ENCODE measurements at places on chromosomes 5 and 9. TPM values are rescaled to one million over a fixed set of nuclear protein-coding genes. Genes with fewer than 3 reads are reported as not detected.
A peak's percentile ranks its signal among the peaks of the same experiment; 100 is the strongest.

The SLC34A3 gene
- total RNA-seq = not detected

The FOXD4L3 gene
- total RNA-seq = not detected

The PTGS1 gene
- total RNA-seq = 0.97 TPM

The CAAP1 gene
- total RNA-seq = 13.5 TPM

The NR2F1-AS1 gene
- 6.0 TPM for total RNA-seq

The TNC gene
- 37.6 TPM for total RNA-seq

The CDC25C gene
- 40.0 TPM for total RNA-seq

The ASPN gene
- total RNA-seq = not detected

The CDX1 gene
- total RNA-seq = 1.8 TPM

The SH3RF2 gene
- total RNA-seq = 11.2 TPM

The PCDHGA2 gene
- total RNA-seq = 2.1 TPM

- peak; percentile 45 for DNase-seq
- H3K27me3 ChIP-seq = no peaks in the 10 kb centered on the region
- no peaks in the 10 kb centered on the region for H3K36me3 ChIP-seq
- peaks cover 10% of the 10 kb centered on the region for H3K4me1 ChIP-seq
- no peak overlapping the region for H3K4me3 ChIP-seq
- no peak overlapping the region for H3K27ac ChIP-seq
Measured at GRCh38 chr5:56088967-56089829, 94.4 kb upstream of the IL6ST start.

DNA sequence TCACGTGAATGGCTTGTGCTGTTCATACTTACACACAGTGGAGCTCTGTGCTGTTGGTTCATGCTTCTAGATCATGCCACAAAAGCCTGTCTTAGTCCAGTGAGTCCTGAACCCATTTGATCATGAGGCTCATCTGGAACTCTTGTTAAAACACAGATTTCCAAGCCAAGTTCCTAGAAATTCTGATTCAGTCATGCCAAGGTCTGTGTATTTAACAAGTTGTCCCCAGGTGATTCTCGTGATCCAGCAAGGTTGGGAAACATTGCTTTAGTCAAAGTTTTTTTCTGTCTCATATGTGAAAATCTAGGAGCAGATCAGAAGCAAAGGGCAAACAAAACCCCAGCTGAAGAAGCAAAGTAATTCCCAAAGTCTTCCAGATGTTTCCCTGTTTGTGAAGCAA lies 112.5 kb upstream of the GAS1 start:
- H3K36me3 ChIP-seq = no peaks in the 10 kb centered on the region
- no peak for DNase-seq

DNA sequence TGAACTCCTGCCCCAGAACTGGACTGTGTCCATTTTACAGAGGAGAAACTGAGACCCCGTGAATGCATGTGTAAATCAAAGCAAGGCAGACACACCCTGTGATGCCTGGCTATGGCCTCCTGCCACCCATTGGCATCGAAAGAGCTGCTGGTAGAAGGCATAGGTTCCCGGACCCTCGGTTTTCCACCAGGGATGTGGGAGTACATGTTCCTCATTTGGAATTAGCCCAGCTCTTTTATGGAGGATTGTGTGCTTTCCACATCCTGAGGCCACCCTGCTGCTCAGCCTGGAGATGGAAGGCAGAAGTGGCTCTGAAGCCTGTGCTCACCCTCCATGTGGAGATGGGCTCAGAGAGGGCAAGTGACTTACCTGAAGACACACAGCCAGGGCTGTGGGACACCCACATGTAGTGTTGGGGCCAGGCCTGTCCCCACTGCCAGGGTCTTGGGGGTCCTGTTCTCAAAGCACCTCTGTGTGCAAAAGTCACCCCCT lies 2.8 kb downstream of the SUSD3 start:
- no peaks in the 10 kb centered on the region for H3K4me1 ChIP-seq
- no peaks in the 10 kb centered on the region for H3K36me3 ChIP-seq
- H3K27me3 ChIP-seq = no peaks in the 10 kb centered on the region
- no peak for DNase-seq
- no peak overlapping the region for H3K27ac ChIP-seq
- H3K4me3 ChIP-seq = no peak overlapping the region

DNA sequence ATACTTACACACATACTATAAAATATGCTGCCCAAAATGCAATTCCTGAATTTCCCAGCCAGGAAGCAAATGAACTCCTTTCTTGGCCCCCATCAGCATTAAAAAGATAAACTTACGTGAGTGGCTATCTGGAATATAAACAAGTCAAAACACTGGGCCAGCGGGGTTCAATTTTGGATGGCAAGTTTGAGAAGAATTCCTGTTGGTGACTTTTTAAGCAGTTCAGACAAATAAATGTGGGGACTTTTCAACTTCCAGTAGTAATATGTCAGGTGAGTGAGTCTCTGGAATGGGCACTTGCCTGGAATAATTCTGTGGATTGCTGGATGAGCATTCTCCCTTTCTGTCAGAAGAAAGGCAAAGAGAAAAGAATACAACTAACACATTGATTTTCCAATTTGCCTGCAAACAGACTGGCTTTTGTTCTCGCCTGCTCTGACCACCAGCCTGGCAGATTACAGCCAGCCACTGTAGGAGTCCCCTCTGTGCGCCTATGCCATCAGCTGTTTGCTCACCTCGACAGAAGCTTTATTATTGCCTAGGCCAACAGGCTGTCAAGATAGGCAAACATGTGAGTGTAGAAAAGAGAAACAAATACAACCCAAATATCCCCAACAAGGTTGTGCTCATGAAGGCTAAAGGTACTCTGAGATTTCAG lies 78.6 kb downstream of the MRPS27 start:
- H3K27ac ChIP-seq = no peak overlapping the region
- no peak for DNase-seq
- H3K36me3 ChIP-seq = peaks cover 4% of the 10 kb centered on the region
- no peaks in the 10 kb centered on the region for H3K27me3 ChIP-seq
- no peak overlapping the region for H3K4me3 ChIP-seq
- H3K4me1 ChIP-seq = peaks cover 31% of the 10 kb centered on the region

DNA sequence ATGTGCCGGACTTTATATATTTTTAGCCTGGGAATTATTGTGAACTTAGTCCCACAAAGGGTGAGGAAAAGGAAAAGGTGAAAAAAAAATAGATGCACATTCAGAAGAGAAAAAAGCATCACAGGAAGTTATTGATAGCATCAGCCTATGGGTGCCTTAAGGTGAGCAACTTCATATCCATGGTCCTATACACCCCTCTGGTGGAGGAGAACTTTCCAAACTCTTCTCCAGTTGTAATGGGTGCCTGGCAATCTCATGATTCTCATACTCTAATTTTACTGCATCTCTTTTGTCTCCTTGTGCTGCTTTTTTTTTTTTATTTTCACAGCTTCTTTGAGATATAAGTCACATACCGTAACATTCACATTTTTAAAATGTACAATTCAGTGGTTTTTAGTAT lies 107.4 kb downstream of the JAKMIP2 start:
- H3K36me3 ChIP-seq = no peaks in the 10 kb centered on the region
- no peak overlapping the region for H3K4me3 ChIP-seq
- H3K27me3 ChIP-seq = peaks cover 6% of the 10 kb centered on the region
- DNase-seq = no peak
- H3K4me1 ChIP-seq = no peaks in the 10 kb centered on the region

- DNase-seq = peak; percentile 72
- no peaks in the 10 kb centered on the region for H3K36me3 ChIP-seq
- H3K4me1 ChIP-seq = no peaks in the 10 kb centered on the region
Measured at GRCh38 chr5:139808481-139809330, 13.1 kb downstream of the PSD2 start.

DNA sequence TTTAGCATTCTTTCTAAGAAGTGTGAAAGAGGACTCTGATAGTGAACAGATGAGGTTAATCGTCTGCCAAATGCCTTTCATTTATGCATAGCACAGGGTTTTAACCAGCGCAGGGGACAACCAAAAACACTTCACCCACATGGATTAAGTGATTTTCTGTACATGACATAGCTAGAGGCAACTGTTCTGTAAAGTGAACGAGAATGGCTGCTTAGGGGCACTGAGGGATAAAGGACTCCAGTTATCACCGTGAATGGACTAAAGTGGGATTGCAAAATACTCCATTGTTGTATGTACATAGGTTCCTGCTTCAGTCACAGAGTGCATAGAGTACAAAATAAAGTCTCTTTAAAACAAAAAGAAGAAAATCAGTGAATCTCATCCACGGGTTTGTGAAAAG lies 456.8 kb downstream of the DMAC1 start:
- no peak overlapping the region for H3K4me3 ChIP-seq
- DNase-seq = no peak
- no peaks in the 10 kb centered on the region for H3K27me3 ChIP-seq
- H3K27ac ChIP-seq = no peak overlapping the region
- H3K36me3 ChIP-seq = no peaks in the 10 kb centered on the region
- no peaks in the 10 kb centered on the region for H3K4me1 ChIP-seq

- no peaks in the 10 kb centered on the region for H3K36me3 ChIP-seq
- DNase-seq = no peak
- no peak overlapping the region for H3K27ac ChIP-seq
- no peak overlapping the region for H3K4me3 ChIP-seq
Measured at GRCh38 chr9:34558919-34559623, 30.5 kb downstream of the CNTFR start.

- no peaks in the 10 kb centered on the region for H3K27me3 ChIP-seq
- no peak for DNase-seq
- H3K4me3 ChIP-seq = no peak overlapping the region
- no peaks in the 10 kb centered on the region for H3K4me1 ChIP-seq
- H3K36me3 ChIP-seq = no peaks in the 10 kb centered on the region
- H3K27ac ChIP-seq = no peak overlapping the region
Measured at GRCh38 chr5:36367524-36367923, 65.8 kb upstream of the RANBP3L start.

- peaks cover 7% of the 10 kb centered on the region for H3K36me3 ChIP-seq
- no peaks in the 10 kb centered on the region for H3K27me3 ChIP-seq
Measured at GRCh38 chr5:1502046-1502736, 21.6 kb downstream of the LPCAT1 start.

- H3K27me3 ChIP-seq = no peaks in the 10 kb centered on the region
- H3K27ac ChIP-seq = peak overlapping the region; percentile 95
- H3K4me3 ChIP-seq = no peak overlapping the region
- H3K4me1 ChIP-seq = peaks cover 91% of the 10 kb centered on the region
- peaks cover 8% of the 10 kb centered on the region for H3K36me3 ChIP-seq
- DNase-seq = peak; percentile 99
Measured at GRCh38 chr9:112041536-112042243, 133.4 kb downstream of the SUSD1 start.

DNA sequence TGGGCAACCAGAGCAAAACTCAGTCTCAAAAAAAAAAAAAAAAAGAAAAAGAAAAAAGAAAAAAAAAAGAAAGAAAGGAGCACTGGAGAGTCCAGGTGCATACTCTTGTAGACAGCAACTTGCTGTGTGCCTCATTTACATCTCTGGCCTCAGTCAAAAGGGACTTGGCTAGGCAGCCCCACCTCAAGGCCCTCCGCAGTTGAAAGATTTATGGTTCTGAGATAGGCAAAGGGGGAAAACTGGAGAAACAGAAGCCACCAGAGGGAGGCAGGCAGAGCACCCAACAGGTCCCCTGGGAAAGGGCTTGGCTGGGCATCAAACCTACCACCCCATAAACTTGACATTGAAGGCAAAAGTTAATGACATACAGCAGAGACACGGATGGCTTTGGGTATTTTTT lies 6.1 kb downstream of the ORM2 start:
- DNase-seq = no peak
- H3K4me3 ChIP-seq = no peak overlapping the region
- no peaks in the 10 kb centered on the region for H3K27me3 ChIP-seq
- H3K4me1 ChIP-seq = no peaks in the 10 kb centered on the region

DNA sequence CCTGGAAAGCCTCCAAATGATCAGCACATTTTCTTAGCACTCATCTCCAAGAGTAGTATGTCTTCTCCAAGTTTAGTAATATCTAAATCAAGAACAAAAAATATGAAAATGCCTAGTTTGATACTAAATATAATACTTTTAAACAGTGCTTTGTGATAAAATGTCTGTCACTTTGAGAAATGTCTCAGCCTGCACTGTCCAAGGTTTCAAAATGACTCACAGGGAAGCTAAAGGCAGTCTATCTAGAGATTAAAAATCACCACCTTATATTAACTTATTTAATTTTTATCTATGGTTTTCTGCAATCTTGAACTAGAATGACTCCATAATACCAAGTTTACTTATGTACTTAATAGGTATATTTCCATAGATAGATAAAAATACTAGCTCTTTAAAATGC lies 633.0 kb upstream of the C9orf72 start:
- DNase-seq = no peak
- no peaks in the 10 kb centered on the region for H3K4me1 ChIP-seq
- no peak overlapping the region for H3K4me3 ChIP-seq
- H3K27me3 ChIP-seq = no peaks in the 10 kb centered on the region
- no peak overlapping the region for H3K27ac ChIP-seq

- H3K27me3 ChIP-seq = no peaks in the 10 kb centered on the region
- no peak overlapping the region for H3K27ac ChIP-seq
- H3K4me3 ChIP-seq = no peak overlapping the region
- H3K4me1 ChIP-seq = no peaks in the 10 kb centered on the region
- no peaks in the 10 kb centered on the region for H3K36me3 ChIP-seq
Measured at GRCh38 chr9:74322661-74323314, 174.3 kb upstream of the RORB start.

DNA sequence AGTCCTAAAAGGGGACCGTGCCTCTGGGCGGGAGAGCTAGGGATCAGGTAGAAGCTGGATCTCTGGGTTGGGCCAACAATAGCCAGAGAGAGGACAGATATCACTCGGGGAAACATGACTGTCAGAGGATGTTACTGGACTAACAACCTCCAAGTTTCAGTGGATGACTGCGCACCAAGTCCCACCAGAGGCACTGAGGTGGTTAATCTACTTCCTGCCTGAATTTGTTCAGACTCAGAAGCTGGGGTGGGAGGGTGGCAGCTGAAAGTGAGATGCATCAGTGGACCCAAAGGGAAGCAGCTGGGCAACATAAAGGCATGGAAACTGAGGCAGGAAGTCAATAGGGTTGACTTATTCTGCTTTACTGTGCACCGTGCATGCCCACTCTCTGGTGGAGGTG lies 130.1 kb upstream of the SLC44A1 start:
- H3K36me3 ChIP-seq = no peaks in the 10 kb centered on the region
- H3K27ac ChIP-seq = no peak overlapping the region
- peaks cover 14% of the 10 kb centered on the region for H3K4me1 ChIP-seq
- no peak overlapping the region for H3K4me3 ChIP-seq
- H3K27me3 ChIP-seq = no peaks in the 10 kb centered on the region

- DNase-seq = no peak
- no peaks in the 10 kb centered on the region for H3K36me3 ChIP-seq
- no peaks in the 10 kb centered on the region for H3K4me1 ChIP-seq
- no peak overlapping the region for H3K27ac ChIP-seq
Measured at GRCh38 chr5:80033513-80033912, 1.6 kb upstream of the THBS4 start.

GRCh38 chr5:178227138-178227659 lies 5.4 kb downstream of the PHYKPL start:
- H3K4me1 ChIP-seq = peaks cover 14% of the 10 kb centered on the region
- H3K27ac ChIP-seq = no peak overlapping the region
- H3K4me3 ChIP-seq = no peak overlapping the region
- no peaks in the 10 kb centered on the region for H3K27me3 ChIP-seq
- H3K36me3 ChIP-seq = peaks cover 97% of the 10 kb centered on the region
